ENCODE measurements at places on chromosomes 16 and 17.

- no peak overlapping the region for H3K27ac ChIP-seq
- peak; percentile 69 for DNase-seq
- H3K4me1 ChIP-seq = no peaks in the 10 kb centered on the region
- no peaks in the 10 kb centered on the region for H3K36me3 ChIP-seq
- H3K27me3 ChIP-seq = no peaks in the 10 kb centered on the region
- no peak overlapping the region for H3K4me3 ChIP-seq
Observed at GRCh38 chr16:84423416-84423837, 55.1 kb downstream of the ATP2C2 start.

DNA sequence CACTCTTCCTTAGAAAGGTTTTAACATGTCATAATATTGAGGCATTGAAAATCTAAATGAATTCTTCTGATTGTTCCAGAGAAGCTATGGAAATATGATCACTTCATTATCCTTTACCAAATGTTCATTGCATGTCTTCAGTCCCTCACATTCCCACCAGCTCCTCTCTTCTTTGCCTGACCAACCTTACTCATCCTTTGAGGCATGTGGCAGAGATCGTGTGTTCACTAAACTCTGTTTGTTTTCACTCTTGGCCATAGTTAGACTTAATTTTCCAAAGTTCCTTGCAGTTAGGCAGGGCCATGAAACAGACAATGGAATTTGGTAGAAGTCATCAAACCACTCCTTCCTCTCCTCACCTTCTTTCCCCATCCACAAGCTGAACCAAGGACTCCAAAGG is 266.5 kb upstream of the HSBP1 start:
- no peak overlapping the region for H3K4me3 ChIP-seq
- H3K36me3 ChIP-seq = no peaks in the 10 kb centered on the region
- DNase-seq = no peak
- H3K27ac ChIP-seq = no peak overlapping the region
- H3K4me1 ChIP-seq = no peaks in the 10 kb centered on the region

DNA sequence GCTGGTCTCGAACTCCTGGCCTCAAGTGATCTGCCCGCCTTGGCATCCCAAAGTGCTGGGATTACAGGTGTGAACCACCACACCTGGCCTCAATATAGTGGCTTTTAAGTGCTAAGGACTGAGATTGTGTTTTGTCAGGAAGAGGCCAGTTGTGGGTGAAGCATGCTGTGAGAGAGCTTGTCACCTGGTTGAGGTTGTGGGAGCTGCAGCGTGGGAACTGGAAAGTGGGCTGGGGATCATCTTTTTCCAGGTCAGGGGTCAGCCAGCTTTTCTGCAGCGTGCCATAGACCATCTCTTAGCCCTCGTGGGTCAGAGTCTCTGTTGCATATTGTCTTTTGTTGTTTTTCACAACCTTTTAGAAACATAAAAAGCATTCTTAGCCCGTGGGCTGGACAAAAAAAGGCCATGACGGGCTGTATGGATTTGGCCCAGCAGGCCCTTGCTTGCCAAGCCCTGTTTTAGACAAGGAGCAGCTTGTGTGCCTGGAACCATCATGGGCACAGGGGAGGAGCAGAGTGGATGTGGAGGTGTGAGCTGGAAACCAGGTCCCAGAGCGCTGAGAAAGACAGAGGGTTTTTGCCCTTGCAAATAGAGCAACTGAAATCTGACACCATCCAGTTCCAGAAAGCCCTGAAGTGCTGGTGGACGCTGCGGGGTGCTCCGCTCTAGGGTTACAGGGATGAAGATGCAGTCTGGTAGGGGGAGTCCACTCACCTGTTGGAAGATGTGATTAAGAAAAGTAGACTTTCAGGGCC is 5.5 kb downstream of the BIRC5 start:
- H3K4me1 ChIP-seq = peaks cover 14% of the 10 kb centered on the region
- peak; percentile 70 for DNase-seq
- peaks cover 52% of the 10 kb centered on the region for H3K36me3 ChIP-seq
- no peak overlapping the region for H3K4me3 ChIP-seq

- H3K4me3 ChIP-seq = no peak overlapping the region
- H3K4me1 ChIP-seq = peaks cover 9% of the 10 kb centered on the region
- peak; percentile 76 for DNase-seq
- H3K36me3 ChIP-seq = no peaks in the 10 kb centered on the region
- H3K27ac ChIP-seq = no peak overlapping the region
- no peaks in the 10 kb centered on the region for H3K27me3 ChIP-seq
Observed at GRCh38 chr16:88681084-88681680, 5.1 kb downstream of the SNAI3 start.

DNA sequence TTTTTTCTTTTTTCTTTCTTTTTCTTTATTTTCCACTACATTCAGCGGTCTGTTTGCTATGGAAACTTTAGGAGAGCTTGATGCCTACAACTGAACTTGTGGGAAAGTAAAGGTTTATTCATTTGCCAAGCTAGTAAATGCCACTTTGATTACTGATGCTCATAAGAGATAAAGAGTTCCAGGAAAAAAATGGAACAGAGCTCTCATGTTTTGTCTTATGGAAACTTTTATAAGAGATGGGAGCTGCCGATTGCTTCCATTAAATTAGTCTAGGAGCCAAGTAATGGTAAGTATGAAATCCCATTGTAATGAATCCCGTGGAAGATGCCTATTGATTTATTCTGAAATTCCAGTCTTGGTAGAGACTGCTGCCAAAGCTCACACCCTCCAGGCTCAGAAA is 7.1 kb downstream of the ANKFN1 start:
- no peak for DNase-seq
- no peak overlapping the region for H3K27ac ChIP-seq
- no peaks in the 10 kb centered on the region for H3K27me3 ChIP-seq
- H3K4me1 ChIP-seq = peaks cover 23% of the 10 kb centered on the region

GRCh38 chr17:80460429-80460834 is 16.0 kb downstream of the NPTX1 start:
- peaks cover 4% of the 10 kb centered on the region for H3K4me1 ChIP-seq
- no peak overlapping the region for H3K4me3 ChIP-seq
- H3K27ac ChIP-seq = no peak overlapping the region
- no peaks in the 10 kb centered on the region for H3K36me3 ChIP-seq

- H3K27ac ChIP-seq = no peak overlapping the region
- no peak overlapping the region for H3K4me3 ChIP-seq
- no peaks in the 10 kb centered on the region for H3K27me3 ChIP-seq
- no peak for DNase-seq
- no peaks in the 10 kb centered on the region for H3K4me1 ChIP-seq
- no peaks in the 10 kb centered on the region for H3K36me3 ChIP-seq
Observed at GRCh38 chr16:80687606-80688005, 116.8 kb downstream of the CDYL2 start.

DNA sequence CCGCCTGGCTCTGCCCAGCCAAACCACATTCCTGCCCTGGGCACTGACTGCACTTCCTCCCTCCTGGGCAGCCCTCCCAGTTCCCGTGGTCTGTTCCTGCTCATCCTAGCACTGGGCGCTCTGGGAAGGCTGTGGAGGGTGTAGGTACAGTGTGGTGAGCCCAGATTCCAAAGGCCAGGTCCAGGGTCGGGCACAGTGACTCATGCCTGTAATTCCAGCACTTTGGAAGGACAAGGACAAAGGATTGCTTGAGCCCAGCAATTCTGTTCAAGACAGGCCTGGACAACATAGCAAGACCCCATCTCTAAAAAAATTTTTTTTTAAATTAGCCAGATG is 30.6 kb downstream of the C16orf74 start:
- H3K27ac ChIP-seq = no peak overlapping the region
- DNase-seq = no peak
- no peaks in the 10 kb centered on the region for H3K36me3 ChIP-seq

DNA sequence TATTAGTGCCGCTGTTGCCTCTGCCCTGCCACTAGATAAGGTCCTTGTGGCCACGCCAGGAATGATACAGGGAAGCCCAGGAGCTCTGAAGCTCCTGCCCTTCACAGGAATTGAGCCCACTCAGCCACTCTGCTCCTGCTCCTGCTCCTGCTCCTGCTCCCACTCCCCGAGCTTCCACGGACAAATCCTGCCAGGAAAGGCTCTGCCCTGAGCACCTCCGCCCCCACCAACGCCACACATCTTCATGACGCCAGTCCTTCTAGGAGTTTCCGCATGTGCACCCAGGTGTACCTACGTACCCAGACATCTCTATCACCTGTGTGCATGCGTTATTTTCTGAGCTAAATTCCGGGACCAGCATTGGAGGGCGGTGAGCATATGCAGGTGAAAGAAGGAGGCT is 369.1 kb downstream of the C16orf95 start:
- no peaks in the 10 kb centered on the region for H3K36me3 ChIP-seq
- no peak overlapping the region for H3K4me3 ChIP-seq
- DNase-seq = no peak
- no peaks in the 10 kb centered on the region for H3K4me1 ChIP-seq

DNA sequence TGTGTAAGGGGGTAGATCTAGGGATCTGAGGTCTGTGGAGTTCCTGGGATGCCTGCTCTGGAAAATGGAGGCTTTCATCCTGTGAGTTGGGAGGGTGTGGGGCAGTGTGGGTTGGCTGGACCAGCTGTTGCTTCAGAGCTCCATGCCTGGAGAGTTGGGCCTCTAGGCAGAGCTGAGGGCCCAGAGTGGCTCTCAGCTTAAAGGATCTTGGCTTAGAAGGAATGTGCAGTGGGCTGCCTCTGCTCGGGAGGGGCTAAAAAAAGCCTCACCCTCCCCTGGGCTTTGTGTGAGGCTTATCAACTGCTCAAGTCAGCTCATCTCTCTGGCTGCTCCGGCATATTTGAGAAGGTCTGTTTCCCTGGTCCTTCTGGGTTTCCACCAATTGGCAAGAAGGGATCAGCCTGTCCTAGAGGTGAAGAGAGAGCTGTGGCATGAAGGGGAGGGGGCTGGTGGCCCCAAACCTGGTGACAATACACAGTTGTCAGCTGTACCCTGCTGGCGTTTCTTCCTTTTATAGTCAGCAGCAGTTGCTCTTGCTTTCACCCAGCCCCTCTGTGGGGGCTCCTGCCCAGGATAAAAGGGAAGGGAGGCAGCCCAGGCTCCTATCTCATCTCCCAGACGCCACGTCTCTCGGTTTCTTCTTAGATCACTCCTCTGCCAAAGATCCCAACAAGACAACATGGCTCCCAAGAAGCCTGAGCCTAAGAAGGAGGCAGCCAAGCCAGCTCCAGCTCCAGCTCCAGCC is at the start of gene MYL4:
MYL4 (plus strand) TSS at position 605 of the 745 bp plus-strand sequence; CDS start at position 680, 75 bp downstream.
- H3K4me1 ChIP-seq = peaks cover 8% of the 10 kb centered on the region
- H3K4me3 ChIP-seq = no peak within 1 kb of the TSS
- H3K27ac ChIP-seq = no peak within 1 kb of the TSS
- H3K36me3 ChIP-seq = no peaks in the 10 kb centered on the region
- no peak for DNase-seq

DNA sequence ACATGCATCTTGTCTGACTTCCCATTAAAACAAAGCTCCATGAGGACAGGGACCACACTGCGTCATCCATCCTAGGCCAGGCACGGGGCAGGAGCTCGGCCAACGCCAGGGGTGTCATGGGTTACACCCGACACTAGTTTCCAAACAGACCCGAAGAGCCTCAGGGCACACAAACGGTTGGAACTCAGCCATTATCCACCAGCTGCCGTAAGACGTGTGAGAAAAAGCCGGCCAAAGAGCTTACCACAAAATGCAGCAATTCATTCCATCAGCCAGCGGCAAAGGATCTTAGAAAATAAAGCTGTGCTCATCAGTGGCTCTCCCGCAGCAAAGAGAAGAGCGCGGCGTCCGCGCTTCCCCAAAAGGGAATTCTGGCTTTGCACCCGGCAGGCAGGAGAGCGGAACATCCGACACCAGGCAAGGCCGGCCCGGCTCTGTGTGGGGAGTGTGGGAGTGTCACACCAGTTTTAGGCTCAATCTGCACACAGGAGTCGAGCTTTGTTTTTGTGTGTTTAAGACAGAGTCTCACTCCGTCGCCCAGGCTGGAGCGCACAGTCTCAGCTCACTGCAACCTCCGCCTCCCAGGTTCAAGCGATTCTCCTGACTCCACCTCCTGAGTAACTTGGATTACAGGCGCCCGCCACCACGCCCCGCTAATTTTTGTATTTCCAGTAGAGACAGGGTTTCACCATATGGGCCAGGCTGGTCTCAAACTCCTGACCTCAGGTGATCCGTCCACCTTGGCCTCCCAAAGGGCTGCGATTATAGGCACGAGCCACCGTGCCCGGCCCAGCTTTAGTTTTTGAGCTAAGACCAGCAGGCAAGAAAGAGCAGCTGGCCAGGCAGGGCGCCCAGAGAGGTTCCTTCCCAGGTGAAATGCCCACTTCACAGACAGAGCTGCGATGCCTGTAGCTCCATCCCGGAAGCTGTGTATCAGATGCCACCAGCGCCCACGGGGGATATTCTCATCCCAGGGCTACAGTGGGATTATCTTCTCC is 1.5 kb downstream of the SLC38A8 start:
- H3K4me1 ChIP-seq = peaks cover 7% of the 10 kb centered on the region
- H3K4me3 ChIP-seq = no peak overlapping the region
- H3K36me3 ChIP-seq = no peaks in the 10 kb centered on the region
- no peak overlapping the region for H3K27ac ChIP-seq
- DNase-seq = no peak
- no peaks in the 10 kb centered on the region for H3K27me3 ChIP-seq

GRCh38 chr17:68035131-68035522 is 408 bp upstream of the KPNA2 start:
- DNase-seq = peak; percentile 99
- peak overlapping the region; percentile 21 for H3K4me3 ChIP-seq
- H3K27me3 ChIP-seq = no peaks in the 10 kb centered on the region
- peaks cover 37% of the 10 kb centered on the region for H3K36me3 ChIP-seq
- peaks cover 16% of the 10 kb centered on the region for H3K4me1 ChIP-seq
- H3K27ac ChIP-seq = peak overlapping the region; percentile 86
